ENCODE measurements at places on chromosomes 4 and X.

GRCh38 chrX:103464072-103464773 lies 55.1 kb downstream of the RAB40A start:
- peak overlapping the region; percentile 97 for H3K4me3 ChIP-seq
- DNase-seq, result no peak
- H3K4me1 ChIP-seq, result peaks cover 11% of the 10 kb centered on the region
- no peaks in the 10 kb centered on the region for H3K36me3 ChIP-seq

DNA sequence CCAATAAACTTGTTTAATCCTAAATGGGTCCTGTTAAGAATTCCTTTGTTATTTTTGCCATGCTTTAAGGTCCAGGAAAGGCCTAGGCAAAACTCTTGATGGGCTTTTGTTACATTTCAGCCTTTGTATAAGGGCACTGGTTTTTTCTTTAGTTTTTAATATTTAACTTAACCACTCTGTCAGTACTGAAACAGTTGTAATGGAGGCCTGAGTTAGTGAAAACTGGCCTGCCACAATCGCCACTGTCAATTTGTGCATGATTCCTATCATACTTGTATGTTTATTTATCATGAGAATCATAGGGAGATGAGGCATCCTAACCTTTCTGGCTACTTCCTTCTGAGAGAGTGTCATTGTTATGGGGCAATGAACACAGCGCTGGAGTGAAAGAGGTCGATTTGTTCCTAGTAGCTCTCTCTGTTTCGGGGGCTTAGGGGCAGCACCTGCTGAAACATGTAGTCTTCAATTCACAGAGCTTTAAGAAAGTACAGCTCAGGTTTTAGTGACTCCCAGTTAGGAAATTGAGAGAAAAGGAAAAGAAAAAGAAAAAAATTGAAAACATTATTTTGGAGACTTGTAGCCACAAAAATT lies 393.8 kb upstream of the FSTL5 start:
- DNase-seq, result no peak
- H3K27ac ChIP-seq, result no peak overlapping the region
- H3K4me1 ChIP-seq, result no peaks in the 10 kb centered on the region
- H3K36me3 ChIP-seq, result no peaks in the 10 kb centered on the region

DNA sequence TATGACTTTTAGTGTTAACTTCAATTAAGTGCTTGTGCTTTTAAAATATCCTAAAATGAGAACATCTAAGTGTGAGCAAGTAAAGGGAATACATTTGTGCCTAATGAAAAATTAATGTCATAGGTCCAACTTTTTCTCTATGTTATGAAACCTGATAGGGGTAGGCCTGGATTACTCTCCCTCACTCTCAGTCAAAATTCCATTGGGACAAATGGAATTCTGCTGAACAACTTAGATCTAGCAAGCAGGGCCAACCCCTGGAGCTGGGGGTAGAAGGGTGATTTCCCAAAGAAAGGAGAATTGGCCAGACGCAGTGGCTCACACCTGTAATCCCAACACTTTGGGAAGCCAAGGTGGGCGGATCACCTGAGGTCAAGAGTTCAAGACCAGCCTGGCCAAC lies 67.4 kb downstream of the EDNRA start:
- no peak for DNase-seq
- peaks cover 18% of the 10 kb centered on the region for H3K27me3 ChIP-seq
- H3K36me3 ChIP-seq, result no peaks in the 10 kb centered on the region
- H3K27ac ChIP-seq, result no peak overlapping the region

DNA sequence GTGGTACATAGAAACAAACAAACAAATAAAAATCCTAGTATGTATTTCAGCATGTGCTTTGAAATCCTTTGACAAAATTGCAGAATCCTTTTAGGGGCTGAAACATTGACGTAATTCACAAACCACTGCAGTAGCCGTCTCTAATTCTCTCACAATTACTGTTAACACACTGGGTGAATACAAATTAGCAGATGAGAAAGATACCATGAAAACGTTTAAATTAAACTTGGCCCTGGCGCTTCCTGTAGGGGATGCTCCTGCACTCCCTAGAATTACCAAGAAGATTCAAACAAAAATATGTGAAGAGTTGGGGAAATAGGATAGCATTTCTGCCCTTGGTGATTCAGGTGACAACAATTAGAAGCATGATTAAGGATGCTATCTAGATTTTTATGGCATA lies 772.5 kb upstream of the PRKX start:
- no peak overlapping the region for H3K27ac ChIP-seq
- no peaks in the 10 kb centered on the region for H3K27me3 ChIP-seq
- no peak for DNase-seq

DNA sequence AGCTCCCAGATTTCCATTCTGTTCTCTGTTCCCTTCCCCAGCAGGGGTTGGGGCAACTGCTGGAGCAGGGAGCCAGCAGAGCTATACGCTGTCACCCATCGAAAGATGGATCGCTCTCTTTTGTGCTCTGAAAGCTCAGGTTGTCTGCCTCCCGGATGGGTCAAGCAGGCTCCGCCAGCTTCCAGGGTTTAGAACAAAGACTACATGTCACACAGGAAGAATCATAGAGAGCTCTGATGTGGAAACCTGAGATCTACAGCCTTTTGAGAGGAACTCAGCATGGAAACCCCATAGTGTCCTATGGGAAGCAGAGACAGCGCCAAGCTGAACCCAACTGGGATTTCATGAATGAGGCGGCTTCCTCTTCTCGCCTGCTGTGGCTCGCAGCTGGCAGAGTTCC lies 205.4 kb downstream of the HS3ST1 start:
- peaks cover 5% of the 10 kb centered on the region for H3K27me3 ChIP-seq
- H3K36me3 ChIP-seq, result no peaks in the 10 kb centered on the region
- no peak for DNase-seq
- no peaks in the 10 kb centered on the region for H3K4me1 ChIP-seq
- no peak overlapping the region for H3K4me3 ChIP-seq

GRCh38 chr4:135007400-135007799 lies 805.8 kb upstream of the PABPC4L start:
- H3K4me1 ChIP-seq, result no peaks in the 10 kb centered on the region
- no peaks in the 10 kb centered on the region for H3K27me3 ChIP-seq
- DNase-seq, result no peak

- no peak overlapping the region for H3K4me3 ChIP-seq
- no peak for DNase-seq
- H3K27me3 ChIP-seq, result no peaks in the 10 kb centered on the region
- H3K4me1 ChIP-seq, result no peaks in the 10 kb centered on the region
- no peaks in the 10 kb centered on the region for H3K36me3 ChIP-seq
Observed at GRCh38 chr4:22667332-22667940, 25.3 kb upstream of the GBA3 start.

DNA sequence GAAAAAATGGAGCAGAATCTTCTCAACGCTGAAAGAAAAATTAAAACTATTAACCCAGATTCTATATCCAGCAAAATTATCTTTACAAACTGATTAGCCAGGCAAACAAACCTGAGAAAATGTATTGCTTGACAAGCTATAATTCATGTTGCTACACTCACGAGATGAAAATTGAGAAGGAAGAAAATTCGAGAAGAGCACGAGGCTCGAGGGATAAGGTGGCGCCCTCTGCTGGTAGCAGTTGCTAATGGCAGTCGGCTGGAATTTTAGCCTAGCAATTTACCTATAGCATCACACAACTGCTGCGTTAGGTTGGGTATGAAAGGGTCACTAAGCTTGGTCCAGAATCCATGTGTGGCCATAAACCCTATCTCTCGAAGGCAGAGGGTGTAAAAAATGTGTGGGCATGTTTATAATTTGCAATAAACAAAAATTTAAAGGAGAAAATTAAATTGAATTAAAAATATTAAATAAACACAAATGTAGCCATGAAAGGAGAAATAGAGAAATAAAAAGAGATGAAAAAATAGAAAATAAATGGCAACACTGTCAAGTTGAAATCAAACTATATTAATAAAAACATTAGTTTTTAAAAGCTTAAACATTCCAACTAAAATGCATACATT lies 126.6 kb downstream of the PPP4R3C start:
- no peak for DNase-seq
- no peaks in the 10 kb centered on the region for H3K36me3 ChIP-seq
- no peak overlapping the region for H3K27ac ChIP-seq
- H3K27me3 ChIP-seq, result no peaks in the 10 kb centered on the region

- H3K36me3 ChIP-seq, result no peaks in the 10 kb centered on the region
- H3K27ac ChIP-seq, result peak overlapping the region; percentile 66
- DNase-seq, result no peak
- peak overlapping the region; percentile 21 for H3K4me3 ChIP-seq
- H3K4me1 ChIP-seq, result peaks cover 34% of the 10 kb centered on the region
- no peaks in the 10 kb centered on the region for H3K27me3 ChIP-seq
Observed at GRCh38 chr4:112173593-112174558, 28.6 kb downstream of the FAM241A start.

DNA sequence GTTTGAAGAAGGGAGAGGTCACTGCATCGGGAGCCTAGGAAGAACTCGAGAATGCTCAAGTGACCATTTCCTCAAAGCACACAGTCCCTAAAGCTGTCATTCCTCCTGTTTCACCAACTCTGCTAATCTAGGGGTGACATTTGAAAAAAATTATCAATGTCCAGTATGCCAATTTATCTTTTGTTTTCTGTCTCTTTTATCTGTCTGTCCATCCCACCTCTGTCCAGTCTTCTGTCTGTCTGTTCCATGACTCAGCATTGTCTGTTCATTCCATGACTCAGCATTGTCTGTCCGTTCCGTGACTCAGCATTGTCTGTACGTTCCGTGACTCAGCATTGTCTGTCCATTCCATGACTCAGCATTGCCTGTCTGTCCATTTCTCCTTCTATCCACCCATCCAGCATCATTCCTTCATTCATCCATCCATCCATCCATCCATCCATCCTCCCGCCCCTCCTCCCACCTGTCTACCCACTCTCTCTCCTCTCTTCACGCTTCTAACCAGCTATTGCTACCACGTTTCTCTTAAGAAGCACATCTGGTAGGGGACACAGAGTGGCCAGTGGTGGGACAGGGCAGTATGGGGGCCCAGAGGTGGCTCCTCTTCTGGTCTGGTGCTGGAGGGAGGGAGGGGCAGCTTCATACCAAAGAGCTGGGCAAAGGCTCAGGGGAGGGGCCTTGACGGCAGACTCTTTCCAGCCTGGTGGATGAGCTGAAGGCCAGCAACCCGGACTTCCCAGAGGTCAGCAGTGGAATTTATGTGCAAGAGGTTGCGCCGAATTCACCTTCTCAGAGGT lies 34.1 kb downstream of the HTRA3 start:
- H3K27me3 ChIP-seq, result peaks cover 12% of the 10 kb centered on the region
- no peaks in the 10 kb centered on the region for H3K4me1 ChIP-seq
- DNase-seq, result no peak
- no peak overlapping the region for H3K4me3 ChIP-seq
- peaks cover 2% of the 10 kb centered on the region for H3K36me3 ChIP-seq
- no peak overlapping the region for H3K27ac ChIP-seq

GRCh38 chr4:87241336-87241735 lies 20.9 kb upstream of the KLHL8 start:
- H3K4me3 ChIP-seq, result no peak overlapping the region
- no peak overlapping the region for H3K27ac ChIP-seq
- no peak for DNase-seq
- peaks cover 15% of the 10 kb centered on the region for H3K27me3 ChIP-seq
- H3K36me3 ChIP-seq, result peaks cover 2% of the 10 kb centered on the region

- H3K36me3 ChIP-seq, result no peaks in the 10 kb centered on the region
- H3K4me3 ChIP-seq, result no peak overlapping the region
- no peaks in the 10 kb centered on the region for H3K27me3 ChIP-seq
- H3K27ac ChIP-seq, result no peak overlapping the region
- peaks cover 4% of the 10 kb centered on the region for H3K4me1 ChIP-seq
Observed at GRCh38 chrX:134526399-134526798, 66.4 kb downstream of the HPRT1 start.

DNA sequence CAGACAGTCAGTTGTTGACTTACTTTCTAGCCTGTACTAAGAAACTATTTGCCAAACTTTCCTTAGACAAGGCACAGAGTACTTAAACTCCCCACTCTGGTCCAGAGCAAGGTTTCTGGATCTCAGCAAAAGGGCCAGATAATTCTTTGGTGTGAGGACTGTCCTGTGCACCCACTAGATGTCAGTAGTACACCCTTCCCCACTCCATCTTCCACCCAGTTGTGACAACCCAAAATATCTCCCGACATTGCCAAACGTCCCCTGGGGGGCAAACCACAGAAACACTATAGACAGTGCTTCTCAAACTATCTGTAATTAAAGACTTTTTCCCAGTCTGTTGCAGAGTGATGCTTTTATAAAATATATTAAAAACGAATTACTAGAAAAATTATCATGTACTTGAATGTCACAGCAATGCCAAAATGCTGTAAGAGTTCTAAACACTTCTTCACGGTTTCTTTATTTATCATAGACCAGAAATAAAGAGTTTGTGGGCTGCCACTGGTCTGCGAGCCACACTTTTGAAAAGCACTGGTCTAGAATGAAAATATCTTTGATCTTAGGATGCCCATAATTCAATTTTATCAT lies 203.5 kb downstream of the PRDM5 start:
- H3K36me3 ChIP-seq, result no peaks in the 10 kb centered on the region
- no peak overlapping the region for H3K27ac ChIP-seq
- H3K4me1 ChIP-seq, result no peaks in the 10 kb centered on the region
- no peak overlapping the region for H3K4me3 ChIP-seq
- DNase-seq, result no peak

DNA sequence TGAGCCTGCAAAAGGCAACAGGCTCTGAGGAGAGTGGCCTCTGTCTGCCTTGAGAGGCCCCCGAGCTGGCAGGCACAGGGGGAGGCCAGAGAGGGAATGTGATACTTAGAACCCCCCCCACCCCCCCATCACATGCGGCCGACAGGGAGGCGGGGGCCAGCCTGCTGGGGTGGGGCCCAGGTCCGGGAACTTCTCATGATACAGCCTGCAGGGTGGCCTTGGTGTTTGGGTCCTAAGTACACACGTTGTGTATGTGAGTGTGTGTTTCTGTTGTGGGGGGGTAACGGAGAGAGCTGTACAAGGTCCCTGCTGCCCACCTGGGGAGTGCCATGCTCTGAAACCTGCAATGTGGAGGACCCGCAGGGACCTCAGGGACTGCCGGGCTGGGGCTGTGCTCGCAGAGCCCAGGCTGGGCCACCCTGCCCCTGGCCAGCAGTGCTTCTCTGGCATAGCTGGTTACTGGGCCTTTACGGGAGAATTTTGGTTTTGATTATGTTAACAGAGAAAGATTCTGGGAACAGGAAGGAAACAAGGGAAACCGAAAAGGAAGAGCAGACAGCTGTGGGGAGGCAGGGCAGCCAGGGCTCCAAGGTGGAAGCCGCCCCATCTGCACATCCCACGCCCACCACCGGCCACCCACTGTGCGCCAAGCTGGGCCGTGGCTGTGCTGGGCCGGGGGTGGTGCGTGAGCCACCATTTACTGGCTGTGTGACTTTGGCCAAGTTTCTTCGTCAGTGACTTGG lies 19.9 kb downstream of the SH3BP2 start:
- H3K27ac ChIP-seq, result peak overlapping the region; percentile 99
- H3K4me1 ChIP-seq, result peaks cover 51% of the 10 kb centered on the region
- no peak for DNase-seq
- H3K36me3 ChIP-seq, result peaks cover 6% of the 10 kb centered on the region

All from T-helper 17 cell (primary cell).